ENCODE measurements at places on chromosomes 12 and 14. TPM values are rescaled to one million over a fixed set of nuclear protein-coding genes. Genes with fewer than 3 reads are reported as not detected.

GRCh38 chr12:51890133-51890464 lies 2.2 kb downstream of the ANKRD33 start:
- no peak for DNase-seq

DNA sequence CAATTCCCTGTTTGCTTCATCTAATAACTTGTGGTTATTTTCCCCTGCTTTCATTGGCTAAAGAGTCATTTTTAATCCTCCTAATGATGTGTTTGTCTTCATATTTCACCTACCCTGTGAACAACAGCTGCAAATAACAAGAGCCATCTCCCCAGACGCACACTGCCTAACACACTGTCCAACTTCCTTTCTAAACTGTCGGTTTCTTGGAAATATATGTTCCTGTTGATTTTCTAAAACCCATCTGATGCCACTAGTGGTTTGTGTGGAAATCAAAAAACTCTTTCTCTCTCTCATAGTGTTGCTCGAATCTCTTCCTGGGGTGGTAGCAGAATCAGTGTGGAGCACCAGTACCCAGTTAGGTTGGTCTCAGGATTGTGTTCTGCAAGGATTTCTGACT lies 226.9 kb downstream of the EPS8 start:
- no peak for DNase-seq

DNA sequence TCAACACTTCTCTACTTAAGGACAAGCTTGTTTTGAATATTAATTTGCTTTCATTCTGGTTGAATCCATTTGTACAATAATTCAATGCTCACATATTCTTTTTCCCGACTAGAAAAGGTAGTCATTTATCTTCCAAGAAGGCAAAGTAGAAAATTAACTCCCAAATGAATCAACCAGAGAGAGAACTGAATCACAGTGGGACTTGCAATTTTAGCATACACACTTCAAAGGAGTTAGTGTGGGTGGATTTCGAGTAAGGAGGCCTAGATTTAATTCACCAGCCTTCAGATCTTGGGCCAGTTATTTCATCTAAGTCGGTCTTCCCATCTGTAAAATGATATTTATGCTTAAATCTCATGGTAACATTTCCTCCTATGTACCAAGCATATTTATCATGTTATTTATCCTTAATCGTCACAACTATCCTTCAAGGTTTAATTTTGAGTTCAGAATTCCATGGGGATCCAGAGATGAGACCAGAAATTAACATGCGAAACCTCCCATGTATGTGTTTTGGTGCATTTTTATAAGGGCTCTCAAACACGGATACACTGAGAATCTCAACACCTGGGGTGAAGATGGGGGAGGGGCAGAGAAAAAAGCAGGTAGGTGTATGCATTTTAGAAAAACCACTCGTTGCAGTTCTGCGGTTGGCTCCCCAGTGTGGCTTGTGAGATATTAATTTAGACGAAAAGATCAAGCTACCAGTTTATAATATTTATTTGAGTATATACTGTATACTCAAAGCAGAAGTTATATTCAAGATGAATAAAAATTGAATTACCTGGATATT lies 38.9 kb upstream of the IL22 start:
- no peak for DNase-seq

GRCh38 chr14:74518221-74518620 lies 24.7 kb downstream of the ISCA2 start:
- DNase-seq = peak; percentile 34

GRCh38 chr12:105840384-105840783 lies 298.4 kb downstream of the NUAK1 start:
- no peak for DNase-seq

GRCh38 chr12:110826592-110827200 lies 20.1 kb upstream of the CCDC63 start:
- DNase-seq = peak; percentile 88

Gene GPR162
- total RNA-seq = 17.1 TPM

Gene VWF
- total RNA-seq = 729 TPM

Gene RNASE3
- not detected for total RNA-seq

Gene OVCH1
- total RNA-seq = 2.0 TPM
